Stimulated activated CD8-positive, alpha-beta memory T cell treated with anti-CD3 and anti-CD28 coated beads, Interleukin-4, amount 100 ng/mL, for 48 hours (primary cell): ENCODE measurements at places on chromosomes 7 and 10.

DNA sequence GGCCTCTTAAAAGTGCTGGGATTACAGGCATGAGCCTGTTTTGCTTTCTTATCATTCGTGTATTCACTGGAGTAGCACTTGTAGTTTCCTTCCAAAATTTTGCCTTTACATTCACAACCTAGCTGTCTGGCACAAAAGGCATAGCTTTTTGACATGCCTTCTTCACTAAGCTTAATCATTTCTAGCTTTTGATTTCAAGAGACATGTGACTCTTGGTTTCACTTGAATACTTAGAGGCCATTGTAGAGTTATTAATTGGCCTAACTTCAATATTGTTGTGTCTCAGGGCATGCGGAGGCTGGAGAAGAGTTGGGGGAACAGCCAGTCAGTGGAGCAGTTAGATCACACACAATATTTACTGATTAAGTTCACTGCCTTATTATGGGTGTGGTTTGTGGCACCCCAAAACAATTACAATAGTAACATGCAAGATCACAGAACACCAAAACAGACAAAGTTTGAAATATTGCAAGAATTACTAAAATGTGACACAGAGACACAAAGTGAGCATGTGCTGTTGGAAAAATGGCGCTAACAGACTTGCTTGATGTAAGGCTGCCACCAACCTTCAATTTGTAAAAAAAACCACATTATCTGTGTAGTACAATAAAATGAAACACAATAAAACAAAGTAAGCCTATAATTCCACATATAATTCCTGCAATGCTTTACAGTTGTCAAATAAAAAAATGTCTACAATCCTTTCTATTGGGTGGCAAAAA lies 43.1 kb downstream of the BRAF start:
- DNase-seq: no peak

GRCh38 chr7:2230226-2230625 lies 2.5 kb downstream of the MAD1L1 start:
- DNase-seq: no peak

GRCh38 chr7:78071491-78072200 lies 273.1 kb downstream of the PHTF2 start:
- no peak for DNase-seq

- no peak for DNase-seq
Measured at GRCh38 chr7:95989301-95989700, 216.9 kb downstream of the DYNC1I1 start.

DNA sequence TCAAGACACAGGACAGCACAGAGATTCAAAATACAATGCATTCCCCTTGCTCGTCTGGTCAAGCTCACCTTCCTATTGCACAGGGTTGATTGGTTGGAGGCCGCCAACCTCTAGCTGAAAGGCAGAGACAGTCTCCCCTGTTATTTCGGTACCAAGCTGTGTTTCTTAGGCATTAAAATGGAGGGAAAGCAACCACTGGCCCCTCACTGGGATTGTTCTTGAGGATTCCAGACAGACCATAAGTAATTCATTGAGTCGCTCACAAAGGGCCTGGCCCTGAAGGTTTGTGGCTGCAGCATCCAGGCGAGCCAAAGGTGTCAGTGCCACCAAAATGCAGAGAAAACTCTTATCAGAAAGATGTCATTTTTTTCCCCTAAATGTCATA lies 81.2 kb downstream of the PARP12 start:
- no peak for DNase-seq

DNA sequence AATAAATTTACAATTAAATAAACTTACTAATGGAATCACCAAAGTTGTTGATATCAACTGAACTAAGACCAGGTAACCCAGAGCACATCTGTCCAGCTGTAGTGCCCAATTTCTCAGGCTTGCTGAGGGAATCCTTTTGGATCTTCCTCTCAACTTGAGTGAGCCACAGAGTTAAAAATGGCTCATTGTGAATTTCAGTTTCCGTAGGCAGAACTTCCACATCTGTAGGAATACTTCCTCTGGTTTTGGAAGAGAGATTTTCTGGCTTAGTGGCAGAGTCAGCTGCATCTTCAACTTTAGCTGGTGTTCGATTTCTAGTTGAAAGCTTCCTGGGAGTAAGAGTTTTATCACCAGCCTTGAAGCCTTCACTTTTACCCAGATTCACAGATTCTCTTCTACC lies 11.3 kb downstream of the MKI67 start:
- DNase-seq: no peak
